ENCODE measurements at places on chromosomes 5 and 9.

GRCh38 chr5:141855265-141856036 is 22.8 kb downstream of the PCDH1 start:
- DNase-seq, result no peak

DNA sequence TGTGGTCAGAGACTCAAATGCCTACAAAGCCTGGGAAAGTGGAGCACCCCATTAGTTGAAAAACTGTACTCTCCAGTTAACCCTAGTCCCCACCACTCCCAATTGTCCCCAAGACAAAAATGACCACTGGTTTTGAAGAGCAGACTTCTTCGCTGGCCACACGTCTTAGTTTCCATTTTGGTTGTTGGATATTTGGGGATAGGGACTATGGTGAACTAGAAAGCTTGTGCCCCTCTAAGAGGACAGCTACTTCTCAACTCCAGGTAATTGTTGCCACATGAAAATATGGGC is 109.4 kb upstream of the SPRY4 start:
- DNase-seq, result no peak

DNA sequence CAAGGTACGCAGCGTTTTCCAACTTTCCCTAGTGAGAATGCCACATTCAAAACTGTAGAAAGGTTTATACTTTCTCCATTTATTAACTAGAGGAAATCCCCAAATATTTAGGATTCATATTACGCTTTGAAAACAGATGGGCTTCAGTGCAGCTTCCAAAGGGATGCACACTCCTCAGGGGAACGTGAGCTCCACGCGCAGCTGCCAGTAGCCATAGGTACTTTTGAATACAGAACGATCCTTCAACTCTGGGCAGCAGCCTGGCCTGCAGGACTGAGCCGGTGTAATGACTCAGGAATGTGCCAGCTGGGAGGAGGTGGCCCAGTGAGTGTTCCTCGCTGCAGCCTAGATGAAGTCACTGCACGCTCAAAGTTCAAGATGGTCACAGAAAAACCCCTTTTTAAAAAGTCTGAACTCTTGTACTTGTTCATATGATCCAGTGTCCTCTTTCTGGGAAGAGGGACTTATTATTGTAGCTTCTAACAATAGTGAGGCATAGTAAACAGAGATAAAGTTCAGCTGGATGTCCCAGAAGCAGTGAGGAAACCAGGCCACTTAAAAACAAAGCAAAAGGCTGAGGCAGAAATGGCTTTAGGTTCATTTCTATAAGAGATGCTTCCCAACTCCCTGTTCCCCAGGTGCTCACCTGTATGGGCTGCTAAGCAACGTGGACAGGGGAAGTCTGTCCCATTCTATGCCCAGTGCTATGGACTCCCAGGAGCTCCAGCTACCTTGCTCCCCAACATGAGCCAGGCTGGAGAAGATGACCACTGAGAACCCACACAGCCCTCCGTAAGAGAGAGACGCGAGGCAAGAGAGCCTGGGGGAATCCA is 130.0 kb downstream of the LHFPL2 start:
- peak; percentile 46 for DNase-seq

GRCh38 chr9:107566611-107567061 is 77.1 kb upstream of the KLF4 start:
- no peak for DNase-seq

DNA sequence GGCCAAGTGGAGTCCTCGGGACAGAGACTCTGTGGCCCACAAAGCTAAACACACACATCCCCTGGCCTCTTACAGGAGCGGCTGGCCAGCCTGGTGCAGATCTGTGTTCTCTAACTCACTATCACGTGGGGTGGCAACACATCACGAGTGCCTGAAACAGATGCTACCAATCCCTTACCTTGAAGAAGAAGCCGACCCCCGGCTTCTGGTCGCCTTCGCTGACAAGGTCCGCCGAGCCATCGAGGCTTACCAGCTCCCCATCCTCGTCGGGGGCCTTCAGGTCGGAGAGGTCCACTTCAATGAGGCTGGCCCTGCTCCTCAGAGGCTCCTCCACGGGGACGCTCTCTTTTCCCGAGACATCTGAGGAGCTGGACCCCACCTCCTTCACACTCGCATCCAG is 86.7 kb downstream of the CAMSAP1 start:
- no peak for DNase-seq

GRCh38 chr9:130667120-130667435 is 2.7 kb downstream of the PRDM12 start:
- no peak for DNase-seq

- no peak for DNase-seq
These were observed 25.1 kb upstream of the CD180 start for GRCh38 chr5:67221487-67222242.

DNA sequence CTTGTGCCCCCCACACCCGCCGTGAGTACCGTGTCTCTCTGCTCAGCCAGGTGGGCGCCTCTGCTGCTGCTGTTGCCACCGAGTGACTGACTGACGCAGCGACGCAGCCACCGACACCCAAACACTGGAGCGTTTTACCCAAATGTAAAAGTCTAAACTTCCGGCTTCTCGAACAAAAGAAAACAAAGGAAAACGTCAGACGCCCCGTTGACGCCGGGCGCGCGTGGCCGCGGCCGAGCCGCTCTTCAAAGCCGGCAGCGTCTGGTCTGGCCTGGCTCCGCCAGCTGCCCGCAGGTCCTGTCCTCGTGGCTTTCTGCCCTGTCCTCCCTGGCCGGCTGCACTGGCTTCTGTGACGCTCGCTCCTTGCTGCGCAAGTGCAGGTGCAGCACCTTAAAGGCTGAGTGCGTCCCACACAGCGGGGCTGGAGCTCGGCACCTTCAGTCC is 41.4 kb upstream of the CLPTM1L start:
- DNase-seq, result peak; percentile 29

DNA sequence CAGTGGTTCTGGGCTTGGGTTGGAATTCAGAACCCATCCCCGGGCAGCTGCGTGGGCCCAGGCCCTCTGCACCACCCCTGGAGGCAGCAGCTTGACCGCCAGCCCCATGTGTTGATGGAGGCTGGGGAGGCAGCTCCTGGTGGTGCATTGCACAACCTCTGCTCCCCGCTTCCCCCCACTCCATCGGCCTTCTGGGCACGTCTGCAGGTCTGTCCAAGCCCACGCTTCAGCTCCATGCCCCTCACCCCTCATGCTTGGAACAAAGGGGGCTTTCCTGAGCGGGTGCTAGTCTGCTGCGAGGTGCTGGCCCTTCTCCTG is 1.4 kb downstream of the NCS1 start:
- no peak for DNase-seq

DNA sequence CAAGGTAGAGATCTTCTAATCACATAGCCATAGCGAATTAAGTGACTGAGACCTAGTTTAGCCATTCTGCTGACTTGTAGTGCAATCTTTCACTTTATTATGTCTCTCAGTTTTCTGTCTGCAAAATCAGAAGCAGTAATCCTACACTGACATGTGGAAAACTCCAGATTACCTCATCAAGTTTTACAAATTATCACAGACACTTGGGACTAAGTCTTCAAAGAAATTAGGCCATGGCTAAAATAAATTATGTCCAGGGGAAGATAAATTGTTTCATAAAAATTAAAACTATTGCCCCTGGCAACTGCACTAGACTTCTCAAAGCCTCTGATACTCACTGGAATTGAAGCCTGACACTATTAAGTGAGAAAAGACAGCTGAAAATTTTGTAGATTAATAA is 129.9 kb upstream of the RGMB start:
- no peak for DNase-seq

DNA sequence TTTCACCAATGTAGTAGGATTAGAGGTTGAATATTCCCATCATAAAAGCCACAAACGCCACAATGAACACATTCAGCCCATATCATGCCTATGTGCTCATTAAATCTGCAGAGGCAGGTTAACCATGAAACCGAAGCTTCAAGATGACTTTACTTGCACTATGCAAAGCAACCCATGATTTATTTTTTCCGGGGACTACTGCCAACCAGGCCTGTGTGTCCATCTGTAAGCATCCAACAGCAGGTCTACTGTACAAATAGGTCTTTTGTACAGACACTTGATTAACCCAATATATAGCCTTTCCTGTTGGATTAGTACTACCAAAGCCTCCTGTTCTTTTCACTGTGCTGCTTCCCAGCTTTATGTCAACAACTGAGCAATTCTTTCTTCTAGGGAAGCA is 104.9 kb upstream of the CDH10 start:
- DNase-seq, result no peak

DNA sequence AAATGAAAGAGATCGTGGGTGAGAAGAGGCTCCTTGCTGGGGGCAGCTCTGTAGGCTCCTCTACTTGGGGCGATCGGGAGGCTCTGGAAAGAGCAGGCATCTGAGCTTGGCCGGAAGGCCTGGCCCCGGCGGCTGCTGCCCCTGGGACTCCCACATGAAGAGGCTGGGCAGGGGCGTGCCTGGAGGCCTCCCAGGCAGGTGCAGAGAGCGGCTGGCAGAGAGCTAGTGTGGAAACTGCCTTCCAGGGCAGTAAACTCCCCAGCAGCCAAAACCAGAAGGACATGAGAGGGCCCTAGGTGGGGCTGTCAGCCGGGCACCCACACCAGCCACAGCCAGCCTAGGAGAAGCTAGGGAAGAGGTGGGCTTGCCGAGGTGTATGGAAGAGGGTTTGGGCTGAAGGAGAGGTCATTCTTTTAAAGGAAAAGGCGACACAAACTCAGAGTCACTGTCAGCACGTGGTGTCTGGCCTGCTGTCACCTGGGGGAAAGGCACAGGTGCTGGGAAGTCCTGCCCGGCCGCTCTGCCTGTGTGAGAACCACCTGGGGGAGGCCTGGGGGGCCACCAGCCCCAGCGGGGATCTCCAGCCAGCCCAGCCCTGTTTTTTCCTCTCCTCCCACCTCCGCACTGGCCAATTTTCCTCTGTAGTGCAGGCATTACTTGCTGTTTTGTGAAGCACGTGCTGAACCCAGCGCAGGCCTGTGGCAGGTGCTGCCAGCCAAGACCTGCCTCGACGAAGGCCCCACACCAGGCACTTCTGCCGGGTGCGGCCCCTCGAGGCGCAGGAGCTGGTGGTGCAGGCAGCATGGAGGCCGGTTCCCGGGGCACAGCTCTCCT is 44.8 kb upstream of the EGFL7 start:
- no peak for DNase-seq

DNA sequence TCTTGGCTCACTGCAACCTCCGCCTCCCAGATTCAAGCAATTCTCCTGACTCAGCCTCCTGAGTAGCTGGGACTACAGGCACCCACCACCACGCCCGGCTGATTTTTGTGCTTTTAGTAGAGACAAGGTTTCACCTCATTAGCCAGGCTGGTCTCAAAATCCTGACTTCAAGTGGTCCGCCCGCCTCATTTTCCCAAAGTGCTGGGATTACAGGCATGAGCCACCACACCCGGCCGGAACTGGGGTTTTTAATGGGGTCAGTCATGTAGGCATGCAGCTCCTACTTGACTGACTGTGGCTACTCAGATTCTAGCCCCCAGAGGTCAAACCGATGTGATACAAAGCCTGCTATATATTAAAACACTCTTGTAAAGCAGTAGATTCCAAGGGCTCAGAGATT is 631.7 kb downstream of the MAT2B start:
- no peak for DNase-seq

- no peak for DNase-seq
These were observed 4.9 kb upstream of the ROR2 start for GRCh38 chr9:91954841-91955471.

- DNase-seq, result no peak
These were observed 1.7 kb downstream of the ALG2 start for GRCh38 chr9:99220011-99220410.

DNA sequence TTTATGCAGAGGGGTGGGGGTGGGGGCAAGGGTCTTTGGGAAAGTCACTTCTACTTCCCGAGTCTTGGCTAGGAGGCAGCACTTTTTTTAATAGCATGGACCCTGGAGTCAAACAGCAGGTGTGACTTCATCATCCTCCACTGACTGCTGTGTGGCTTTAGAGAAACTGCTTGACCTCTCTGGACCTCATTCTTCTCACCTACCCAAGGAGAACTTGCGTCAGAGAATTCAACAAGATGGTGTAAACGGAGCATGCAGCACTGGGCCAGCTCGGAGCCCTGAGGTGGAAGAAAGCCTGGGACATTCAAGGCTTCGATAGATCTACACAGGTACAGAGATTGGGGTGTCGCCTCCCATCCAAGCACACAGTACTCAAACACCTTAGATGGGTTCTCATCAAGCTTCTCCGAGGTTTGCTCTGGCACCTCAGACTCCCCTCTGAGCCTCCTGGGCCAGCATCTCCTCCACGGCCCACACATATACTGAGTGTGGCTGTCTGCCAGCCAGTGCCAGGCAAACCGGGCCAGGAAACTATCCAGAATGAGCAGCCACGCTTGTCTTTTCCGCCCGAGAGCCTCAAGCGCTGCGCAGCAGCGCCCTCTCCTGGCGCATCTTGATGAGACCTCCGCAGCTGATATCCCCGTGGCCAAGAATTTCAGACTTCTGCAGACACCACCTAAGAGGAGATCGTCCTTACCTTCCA is 4.6 kb upstream of the SLC25A48 start:
- peak; percentile 39 for DNase-seq

DNA sequence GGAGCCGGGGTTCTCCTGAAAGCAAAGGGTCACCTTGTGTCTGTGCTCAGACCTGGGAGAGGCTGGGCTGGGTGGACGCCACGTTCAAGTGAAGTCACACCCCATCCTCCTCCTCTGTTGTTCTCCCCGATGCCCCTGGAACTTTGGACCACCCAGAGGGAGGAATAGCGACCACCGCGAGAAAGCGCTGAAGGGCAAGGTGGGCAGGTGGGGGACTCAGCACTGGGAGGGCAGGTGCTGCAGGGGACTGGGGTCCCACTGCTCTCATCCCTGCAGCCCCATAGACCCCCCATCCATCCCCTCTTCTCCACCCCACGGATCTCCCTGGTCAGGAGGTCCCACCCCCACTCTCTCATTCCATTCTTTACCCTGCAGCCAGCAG is 48.8 kb upstream of the COL5A1 start:
- DNase-seq, result no peak
